ENCODE measurements at places on chromosomes 5 and 9.
A peak's percentile ranks its signal among the peaks of the same experiment; 100 is the strongest.

DNA sequence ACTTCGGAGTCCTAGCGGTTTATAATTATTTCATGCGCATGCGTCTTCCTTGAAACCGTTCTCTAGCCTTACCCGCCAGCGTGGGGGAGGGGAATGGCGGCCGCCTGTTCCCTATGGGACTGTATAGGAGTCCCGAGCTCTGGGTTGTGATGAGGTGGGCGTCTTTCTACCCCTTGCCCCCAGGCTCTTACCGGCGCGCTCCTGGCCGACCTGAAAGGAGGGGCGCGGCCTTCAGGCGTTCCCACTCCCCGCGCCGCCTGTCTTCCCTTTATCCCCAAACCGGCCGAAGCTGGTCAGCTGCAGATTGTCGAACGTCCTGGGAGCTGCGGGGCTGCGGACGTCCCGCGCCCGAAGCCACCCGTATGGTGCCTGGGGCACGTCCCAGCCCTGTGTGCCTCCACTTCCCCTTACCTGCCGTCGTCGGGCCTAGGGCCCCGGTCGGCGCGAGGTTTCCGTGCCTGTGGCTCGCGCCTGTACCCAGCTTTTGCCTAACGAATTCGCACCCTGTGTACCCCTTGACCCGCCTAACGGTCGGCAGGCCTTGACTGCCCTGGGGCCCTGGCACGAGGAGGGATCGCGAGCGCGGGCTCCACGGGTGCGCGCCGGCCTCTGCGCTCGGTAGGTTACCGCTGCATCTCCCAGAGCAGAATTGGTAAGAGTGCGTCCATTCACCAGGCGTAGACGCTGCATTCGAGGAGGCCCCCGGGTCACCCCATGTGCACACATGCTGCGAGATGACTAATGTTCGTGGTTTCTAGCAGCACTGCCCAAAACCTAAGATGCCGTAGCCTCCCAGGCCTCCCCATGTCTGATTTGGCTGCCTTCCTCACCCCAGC is 653 bp upstream of the HNRNPH1 start:
- no peak for DNase-seq

- DNase-seq, result no peak
Observed at GRCh38 chr9:89661391-89661949, 56.7 kb downstream of the GADD45G start.

DNA sequence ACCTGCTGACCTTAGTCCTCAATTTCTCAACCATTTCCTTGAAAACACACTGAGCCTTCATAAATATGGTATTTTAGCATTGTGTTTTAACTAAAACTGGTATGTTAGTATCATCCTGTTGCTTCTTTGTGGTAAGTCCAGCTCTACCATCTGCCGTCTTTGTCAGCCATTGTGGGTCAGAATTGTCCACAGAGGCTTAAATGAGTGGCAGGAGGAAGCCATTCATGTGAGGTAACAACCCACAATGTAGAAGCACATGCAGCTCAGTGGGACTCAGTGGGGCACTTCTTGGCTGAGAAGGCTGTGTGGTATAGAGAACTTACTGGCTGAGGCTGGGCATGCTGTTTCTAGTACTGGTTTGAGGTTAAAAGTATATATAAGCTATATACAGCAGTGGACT is 149.2 kb upstream of the NR3C1 start:
- no peak for DNase-seq

- no peak for DNase-seq
Observed at GRCh38 chr9:38180656-38181055, 111.6 kb upstream of the SHB start.

GRCh38 chr5:87252283-87252605 is 15.4 kb upstream of the RASA1 start:
- no peak for DNase-seq

GRCh38 chr9:36867672-36868471 is 166.2 kb downstream of the PAX5 start:
- DNase-seq, result peak; percentile 61

- no peak for DNase-seq
Observed at GRCh38 chr5:151719228-151720000, 32.7 kb upstream of the SPARC start.

- DNase-seq, result no peak
Observed at GRCh38 chr5:133406977-133407632, 205.2 kb downstream of the FSTL4 start.

DNA sequence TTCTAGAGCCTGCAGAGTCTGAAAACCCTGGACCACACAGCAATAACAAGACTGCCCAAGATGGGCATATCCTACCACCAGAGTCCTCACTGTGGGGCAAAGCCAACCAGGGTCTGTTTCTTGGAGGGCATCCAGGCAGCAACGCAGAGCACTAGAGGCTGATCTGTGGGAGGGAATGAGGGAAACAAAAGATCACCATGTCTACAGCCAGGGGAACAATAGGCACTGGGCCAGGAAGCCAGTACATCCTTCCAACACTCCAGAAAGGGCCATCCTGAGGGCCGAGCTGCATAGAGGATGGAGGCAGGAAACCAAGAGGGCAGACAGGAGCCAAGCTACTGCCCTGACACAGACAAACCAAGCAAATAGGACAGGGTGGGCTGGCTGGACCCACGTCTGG is 416.1 kb upstream of the IRX4 start:
- DNase-seq, result no peak

GRCh38 chr9:18923167-18923566 is 109.8 kb downstream of the SAXO1 start:
- DNase-seq, result no peak

DNA sequence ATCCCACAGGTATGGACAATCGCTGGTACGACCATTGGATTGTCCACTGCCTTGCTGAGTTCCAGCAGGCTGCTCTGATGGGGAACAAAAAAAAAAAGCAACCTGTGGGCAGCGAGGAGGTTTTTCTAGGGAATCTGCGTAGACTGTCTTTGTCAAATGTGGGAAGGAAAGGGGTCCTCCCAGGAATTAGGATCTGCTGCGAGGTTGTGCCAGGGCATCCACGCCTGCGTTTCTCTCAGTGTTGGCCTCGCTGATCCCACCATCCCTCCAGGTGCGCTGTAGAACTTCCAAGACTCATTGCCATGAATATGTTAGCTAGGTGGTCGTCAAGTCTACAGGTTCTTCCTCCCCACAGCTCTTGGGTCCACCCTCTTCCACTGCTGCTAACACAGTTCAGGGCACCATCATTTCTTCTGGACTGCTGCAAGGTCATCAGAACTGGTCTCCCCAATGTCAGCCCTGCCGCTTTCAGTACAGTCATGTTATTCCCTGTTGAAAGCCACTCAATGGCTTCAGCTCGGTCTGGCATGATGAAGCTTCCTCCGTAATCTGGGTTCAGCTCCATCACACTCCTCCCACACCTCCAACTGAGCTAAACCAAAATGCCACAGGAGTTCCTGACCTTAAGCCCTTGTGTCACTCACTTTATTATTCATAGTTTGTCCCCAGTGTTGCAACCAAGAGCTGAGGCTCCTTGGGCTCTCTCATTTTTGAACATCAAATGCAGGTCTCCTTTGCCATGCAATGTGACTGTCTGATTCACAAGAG is 79.5 kb upstream of the DMRT1 start:
- no peak for DNase-seq

DNA sequence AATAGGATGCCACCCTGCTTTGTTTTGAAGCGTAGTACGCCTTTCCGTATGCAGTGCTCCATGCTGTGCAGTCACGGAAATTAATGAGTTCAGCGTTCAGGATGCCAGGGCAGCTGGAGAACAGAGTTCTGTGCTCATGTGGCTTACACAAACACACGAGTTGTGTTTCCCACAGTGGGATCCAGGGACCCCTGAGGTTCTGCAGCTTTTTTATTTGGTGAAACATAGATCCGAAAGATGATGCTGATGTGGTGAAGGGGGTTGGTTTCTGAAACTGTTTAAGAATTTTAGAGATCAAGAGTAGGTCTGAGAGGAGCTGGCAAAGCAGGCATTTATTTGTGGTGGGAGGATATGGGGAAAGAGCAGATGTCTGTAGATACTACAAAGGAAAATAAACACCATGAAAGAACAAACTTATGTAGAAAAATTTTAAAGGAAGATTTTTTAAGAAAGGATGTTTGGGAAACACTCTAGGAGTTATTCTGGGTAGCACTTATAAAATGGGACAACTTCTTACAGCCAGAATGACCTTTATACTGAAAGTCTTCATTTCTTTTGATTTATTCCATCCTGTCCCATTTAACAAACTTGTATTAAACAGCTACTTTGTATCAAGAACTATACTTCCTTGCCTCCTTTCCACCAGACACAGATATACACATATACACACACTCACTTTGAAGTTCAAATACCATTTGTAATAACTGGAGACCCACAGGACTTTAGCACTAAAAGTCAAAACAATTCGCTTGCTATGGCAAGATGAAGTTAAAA is 52.7 kb downstream of the ITGA1 start:
- no peak for DNase-seq

DNA sequence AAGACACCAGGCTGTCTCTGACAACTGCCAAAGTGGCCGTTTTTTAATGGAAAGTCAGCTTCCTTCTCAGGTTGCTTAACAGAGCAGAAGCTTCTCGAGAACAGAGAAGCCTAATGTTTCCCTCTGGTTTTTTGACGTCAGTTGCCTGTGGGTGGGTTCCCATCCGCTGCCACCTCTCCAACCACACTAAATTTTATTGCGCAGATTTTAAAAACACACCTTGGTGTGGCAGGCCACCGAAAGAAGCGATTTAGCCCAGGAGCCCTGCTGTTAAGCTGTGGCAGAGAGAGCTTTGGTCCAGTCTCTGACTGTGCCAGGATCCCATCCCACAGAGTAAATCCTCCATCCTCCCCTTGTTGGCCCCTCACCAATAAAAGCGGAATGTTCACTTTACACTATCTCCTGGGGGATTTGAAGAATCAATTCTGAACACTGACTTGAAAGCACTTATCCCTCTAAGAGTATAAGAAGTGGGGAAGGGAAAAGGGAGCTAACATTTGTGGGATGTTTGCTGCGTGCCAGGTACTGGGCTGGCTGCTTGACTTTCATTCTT is 181.6 kb downstream of the AOPEP start:
- no peak for DNase-seq

GRCh38 chr5:10446490-10446889 is 4.8 kb downstream of the ROPN1L start:
- no peak for DNase-seq

DNA sequence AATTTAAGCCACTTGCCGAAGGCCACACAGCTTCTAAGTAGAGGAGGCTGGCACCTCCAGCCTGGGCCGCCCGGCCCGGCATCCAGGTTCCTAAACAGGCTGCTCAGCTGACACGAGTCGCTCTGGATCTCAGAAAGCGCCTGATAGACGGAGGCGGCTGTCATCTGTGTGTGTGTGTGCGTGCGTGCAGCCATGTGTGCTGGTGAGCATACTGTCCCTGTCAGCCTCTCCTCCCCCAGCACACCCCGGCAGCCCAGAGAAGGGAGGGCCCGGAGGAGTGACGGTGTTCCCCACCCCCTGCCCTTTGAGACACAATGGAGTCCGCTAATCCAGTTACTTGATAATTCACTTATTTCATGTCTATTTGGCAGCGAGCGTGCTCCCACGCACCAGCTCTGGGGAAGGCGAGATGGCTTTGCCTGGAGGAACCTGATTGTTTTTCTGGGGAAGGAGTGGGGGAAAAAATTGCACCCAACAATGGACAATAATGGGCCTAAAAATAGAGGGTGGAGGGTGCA is 20.0 kb downstream of the NTNG2 start:
- DNase-seq, result no peak

DNA sequence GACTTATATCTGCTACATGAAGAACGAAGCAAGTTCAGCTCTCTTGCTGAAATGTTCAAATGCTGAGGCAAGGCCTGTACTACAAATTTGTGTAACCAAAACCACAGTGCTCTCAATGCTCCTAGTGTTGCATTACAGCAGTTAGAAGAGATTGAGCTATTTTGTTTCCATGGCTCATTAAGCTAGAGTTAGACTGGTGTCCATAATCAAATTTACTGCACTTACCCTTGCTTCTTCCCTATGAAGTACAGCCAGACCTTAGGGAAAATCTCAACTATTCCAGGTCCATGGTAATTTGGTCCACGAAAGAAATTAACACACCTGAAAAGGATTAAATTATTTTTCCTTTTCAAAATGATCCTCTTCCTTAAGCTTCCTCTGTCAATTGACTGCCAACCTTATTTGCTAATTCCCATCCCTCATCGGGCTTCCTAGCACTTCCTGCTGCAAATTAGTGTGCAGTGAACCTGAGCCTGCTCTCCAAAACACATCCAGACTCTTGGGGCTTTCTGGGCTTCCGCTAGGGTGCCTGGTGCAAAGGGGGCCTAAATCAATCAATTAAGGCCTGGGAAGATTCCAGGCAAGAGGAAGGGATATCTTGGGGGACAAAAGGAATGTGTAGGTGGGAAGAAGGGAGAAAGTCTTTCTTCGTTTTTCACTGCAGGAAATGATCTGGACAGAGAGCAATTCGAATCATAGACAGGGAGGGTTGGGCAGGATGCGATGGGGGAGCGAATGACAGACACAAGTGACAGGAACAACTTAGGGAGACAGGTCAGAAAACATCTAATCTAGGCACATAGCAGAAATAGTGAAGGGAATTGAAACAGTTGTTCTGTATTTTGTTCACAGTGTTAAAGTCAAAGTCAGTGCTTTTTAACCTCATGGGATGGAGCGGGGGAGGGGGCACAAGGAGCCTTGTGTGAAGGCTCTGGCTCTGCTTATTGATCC is 542.4 kb downstream of the RAB3C start:
- DNase-seq, result peak; percentile 0

DNA sequence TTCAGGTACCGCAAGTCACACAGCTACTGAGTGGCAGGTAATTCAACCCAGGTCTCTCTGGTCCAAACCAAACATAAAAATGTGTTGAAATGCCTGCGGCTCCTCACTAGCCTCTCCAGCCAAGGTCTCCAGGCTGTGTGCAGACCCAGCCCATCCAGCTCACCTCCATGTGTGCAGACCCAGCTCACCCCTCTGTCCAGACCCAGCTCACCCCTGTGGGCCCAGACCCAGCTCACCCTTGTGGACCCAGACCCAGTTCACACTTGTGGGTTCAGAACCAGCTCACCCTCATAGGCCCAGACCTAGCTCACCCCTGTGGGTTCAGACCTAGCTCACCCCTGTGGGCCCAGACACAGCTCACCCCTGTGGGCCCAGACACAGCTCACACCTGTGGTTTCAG is 188.0 kb upstream of the ADCY2 start:
- no peak for DNase-seq

- peak; percentile 77 for DNase-seq
Observed at GRCh38 chr5:32329395-32329834, 16.7 kb upstream of the MTMR12 start.

DNA sequence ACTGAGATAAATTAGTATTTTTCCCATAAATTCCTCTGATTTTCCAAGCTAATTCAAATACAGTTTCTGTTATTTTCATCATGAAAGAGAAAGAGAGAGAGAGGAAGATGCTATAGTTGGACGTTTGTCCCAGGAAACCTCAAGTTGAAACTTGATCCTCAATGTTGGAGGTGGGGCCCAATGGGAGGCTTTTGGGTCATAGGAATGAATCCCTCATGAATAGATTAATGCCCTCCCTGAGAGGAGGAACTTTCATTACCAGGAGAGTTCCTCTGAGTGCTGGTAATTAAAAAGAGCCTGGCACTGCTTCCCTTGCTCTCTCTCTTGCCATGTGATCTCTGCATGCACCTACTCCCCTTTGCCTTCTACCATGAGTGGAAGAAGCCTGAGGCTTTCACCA is 189.9 kb upstream of the SMC2 start:
- DNase-seq, result no peak

Measured in NCI-H526 treated with DMSO at 0.1 percent for 48 hours (cell line).